ENCODE measurements at places on chromosomes 3 and 15.

GRCh38 chr3:152719264-152719663 is 115.7 kb upstream of the P2RY1 start:
- DNase-seq, result peak; percentile 58

- DNase-seq, result peak; percentile 30
Observed at GRCh38 chr3:53795789-53796560, 50.2 kb downstream of the CHDH start.

DNA sequence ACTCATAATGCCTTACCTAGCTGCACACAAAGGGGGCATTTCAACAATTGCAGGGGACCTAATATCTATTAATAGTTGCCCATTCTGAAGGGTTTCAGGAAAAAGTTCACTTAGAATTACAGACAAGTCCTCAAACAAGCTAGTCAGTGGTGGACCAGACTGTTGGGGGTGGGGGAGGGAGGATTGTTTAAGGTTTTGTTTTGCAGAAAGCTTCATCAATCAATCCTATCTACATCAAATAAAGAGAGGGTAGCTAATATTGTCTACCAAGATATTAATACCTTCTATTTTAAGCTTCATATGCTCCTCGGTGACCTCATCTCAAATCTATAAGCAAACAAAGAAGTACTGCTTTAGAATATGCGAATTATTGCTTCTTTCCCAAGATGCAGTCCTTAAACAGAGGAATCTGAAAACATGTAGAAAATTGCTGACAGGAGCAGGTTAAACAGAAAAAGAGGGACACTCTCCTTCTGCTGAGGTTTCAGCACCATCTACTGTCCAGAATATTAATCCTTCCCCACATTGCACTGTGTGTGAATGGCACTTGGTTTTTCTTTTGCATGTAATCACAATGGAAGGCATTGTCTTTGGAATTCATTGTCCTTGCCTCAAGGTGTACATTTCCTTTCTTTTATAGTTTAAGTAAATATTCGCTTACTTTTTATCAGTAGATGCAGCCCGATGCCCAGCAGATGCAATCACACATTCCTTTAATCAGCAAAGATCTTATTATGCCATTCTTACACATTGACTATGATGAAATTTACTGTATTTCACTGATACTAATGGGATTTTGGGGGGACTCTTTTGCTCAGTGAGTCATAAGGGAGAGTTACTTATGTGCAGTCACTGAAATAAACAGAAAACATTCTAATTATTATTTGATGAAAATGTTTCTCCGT is 94.7 kb downstream of the IL5RA start:
- DNase-seq, result peak; percentile 74

- peak; percentile 90 for DNase-seq
Observed at GRCh38 chr15:35557544-35557943, 11.6 kb upstream of the DPH6 start.

GRCh38 chr3:185318141-185318540 is 44.8 kb upstream of the MAP3K13 start:
- peak; percentile 5 for DNase-seq

DNA sequence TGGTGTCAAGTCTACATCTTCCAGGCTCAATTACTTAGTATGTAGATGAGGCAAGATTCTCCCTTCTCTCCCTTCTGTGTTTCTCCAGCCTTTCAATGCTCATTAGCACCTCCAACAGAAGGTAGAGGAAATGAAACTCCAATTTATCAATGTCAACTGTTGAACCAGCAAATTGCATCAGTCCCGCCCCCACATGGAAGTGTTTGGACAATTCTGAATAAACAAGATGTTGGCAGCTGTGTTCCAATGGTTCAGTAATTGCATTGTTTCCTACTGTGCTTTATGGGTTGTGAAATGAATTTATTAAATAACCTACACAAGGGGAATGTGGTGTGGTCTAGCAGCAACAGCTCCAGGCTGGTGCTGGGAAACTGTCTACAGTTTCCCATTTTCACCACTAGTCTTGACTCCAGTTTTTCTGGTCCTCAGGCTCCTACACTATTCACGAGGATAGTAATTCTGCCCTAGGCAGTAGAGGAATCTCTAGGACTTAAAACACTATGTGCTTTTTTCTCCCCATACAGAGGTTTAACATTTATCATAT is 91.9 kb downstream of the MB21D2 start:
- DNase-seq, result peak; percentile 41

- no peak for DNase-seq
Observed at GRCh38 chr3:110568246-110568645, 503.4 kb upstream of the NECTIN3 start.

GRCh38 chr15:80659375-80659774 is 35.7 kb upstream of the ABHD17C start:
- DNase-seq, result no peak

- DNase-seq, result no peak
Observed at GRCh38 chr3:145190138-145190537, 970.8 kb downstream of the PLOD2 start.

DNA sequence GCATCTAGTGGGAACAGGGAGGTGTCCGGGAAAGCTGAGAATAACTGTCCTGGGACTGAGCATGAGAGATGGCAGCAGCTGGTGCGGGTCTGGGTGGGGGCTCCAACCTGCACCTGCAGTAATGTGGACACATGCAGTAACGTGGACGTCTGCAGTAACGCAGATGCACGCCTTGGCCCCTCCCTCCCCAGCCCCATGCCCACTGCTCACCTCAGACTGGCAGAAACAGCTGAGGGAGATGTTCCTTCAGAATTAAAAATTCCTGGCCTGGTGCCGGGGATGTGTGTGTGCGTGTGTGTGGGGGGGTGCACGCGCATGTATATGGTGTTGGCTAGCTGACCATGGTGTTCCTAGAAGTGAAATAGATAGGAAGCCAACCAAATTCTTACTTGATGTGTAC is 86.7 kb upstream of the OXTR start:
- DNase-seq, result no peak

DNA sequence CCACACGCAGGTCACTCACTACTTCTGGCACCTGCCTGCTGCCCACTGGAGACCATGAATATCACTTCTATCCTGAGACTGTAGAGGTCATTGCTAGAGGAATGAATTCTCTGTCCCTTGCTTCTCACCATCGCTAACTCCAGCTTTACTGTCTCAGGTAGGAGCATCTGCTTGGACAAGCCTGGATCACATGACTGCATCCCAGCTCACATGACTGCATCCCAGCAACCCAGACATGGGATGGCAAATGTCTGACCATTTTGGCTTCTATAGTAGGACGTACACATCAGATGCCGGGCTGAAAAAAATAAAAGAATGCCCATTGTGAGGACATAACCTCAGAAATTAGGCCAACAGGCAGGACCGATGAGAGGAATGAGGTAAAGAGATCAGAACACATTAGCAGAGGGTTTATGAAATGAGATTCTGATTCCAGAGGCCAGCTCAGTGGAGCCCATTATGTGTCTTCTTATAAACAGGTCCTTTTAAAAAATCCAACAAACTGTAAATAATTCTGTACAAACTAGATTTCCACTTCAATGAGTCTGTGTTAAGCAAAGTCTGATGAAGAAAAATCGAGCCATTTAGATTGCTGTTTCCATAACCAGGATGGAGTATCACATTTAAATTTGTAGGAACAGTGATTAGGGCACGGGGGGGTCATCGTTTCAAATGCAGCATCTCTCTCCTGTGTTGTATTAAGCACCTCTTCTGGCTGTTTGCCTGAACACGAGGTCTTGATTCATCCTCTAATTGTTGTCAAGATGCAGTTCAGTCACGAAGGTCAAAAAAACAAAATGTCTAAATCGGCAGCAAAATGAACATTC is 126.7 kb downstream of the MTHFS start:
- DNase-seq, result no peak

DNA sequence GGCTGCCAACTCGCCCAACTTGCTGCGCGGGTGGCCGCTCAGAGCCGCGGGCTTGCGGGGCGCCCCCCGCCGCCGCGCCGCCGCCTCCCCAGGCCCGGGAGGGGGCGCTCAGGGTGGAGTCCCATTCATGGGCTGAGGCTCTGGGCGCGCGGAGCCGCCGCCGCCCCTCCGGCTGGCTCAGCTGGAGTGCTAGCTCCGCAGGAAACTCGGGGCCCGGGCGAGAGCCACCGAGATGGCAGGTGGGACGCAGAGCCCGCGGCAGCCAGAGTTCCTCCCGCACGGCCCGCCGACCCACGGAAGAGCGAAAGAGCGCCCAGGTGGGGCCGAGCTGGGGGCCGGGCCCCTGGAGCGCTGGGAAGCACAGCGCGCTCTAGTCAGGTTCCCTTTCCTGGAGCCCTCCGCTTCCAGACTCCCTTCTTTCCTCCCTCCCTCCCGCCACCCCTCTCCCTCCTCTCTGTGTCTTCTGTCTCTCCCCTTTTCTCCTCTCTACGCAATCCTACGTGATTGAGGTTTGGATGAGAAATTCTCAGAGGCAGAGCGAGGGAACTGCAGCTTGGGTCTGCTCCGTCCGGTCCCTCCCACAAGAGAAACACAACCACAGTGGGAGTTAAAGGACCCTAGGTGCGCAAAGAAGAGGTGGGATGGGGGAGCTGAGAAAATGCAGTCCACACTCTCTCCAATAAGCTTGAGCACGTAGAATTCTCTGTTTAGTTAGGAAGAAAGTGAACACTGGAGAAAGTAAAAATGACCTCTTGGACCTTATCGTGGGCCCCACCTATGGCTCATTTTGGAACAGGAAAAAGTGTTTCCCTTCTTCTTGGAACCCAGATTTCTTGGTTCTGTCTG is 317.3 kb downstream of the FGF12 start:
- no peak for DNase-seq

- DNase-seq, result no peak
Observed at GRCh38 chr15:80618685-80619400, 76.3 kb upstream of the ABHD17C start.

GRCh38 chr15:29438703-29439055 is 169.1 kb upstream of the NSMCE3 start:
- DNase-seq, result no peak

GRCh38 chr15:99704444-99704838 is 28.8 kb downstream of the LYSMD4 start:
- DNase-seq, result peak; percentile 94

DNA sequence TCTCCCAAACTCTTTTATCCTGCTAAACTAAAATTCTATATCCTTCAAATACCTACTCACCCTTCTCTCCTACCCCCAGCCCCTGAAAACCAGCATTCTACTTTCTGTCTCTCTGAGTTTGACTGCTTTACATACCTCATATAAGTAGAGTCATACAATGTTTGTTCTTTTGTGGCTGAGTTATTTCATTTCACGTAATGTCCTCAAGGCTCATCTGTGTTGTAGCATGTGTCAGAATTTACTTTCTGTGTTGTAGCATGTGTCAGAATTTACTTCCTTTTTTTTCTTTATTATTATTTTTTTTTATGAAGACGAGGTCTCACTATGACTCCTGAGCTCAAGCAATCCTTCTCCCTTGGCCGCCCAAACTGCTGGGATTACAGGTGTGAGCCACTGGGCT is 20.1 kb downstream of the IFT122 start:
- peak; percentile 27 for DNase-seq

DNA sequence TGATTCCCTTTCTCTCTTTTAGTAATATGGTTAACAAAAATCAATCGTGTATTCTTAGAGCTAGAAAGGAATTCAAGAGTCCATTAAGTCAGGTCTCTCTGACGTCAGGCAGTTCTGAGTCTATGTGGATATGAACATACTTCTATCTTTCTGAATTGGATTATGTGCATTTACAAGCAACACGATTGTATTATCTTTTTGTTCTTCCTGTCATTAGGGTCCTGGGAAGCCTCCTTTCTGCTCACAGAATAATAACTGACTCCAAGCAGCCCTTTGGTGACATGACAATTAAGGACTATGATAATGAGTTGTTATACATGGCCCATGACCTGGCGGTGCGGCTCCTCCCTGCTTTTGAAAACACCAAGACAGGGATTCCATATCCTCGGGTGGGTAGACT is 14.0 kb downstream of the EDEM1 start:
- no peak for DNase-seq

DNA sequence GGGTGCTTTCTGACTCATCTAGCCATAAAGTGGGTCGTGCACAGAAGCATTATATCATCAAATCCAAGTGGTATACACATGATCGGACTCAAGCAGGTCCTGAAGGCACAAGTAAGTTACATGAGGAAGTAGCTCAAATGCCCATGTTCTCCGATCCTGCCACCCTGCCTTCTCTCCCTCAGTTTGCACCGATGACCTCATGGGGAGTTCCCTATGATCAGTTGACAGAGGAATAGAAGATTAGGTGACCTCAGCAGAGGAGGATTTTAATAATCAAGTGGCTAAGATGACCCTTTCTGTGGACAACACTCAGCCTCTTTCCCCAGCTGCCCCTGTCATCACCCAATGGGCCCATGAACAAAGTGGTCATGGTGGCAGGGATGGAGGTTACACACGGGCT is 149.5 kb downstream of the TBC1D5 start:
- DNase-seq, result no peak

- DNase-seq, result no peak
Observed at GRCh38 chr3:71488882-71489281, 94.6 kb downstream of the FOXP1 start.

- no peak for DNase-seq
Observed at GRCh38 chr3:191328383-191328961, 722 bp upstream of the CCDC50 start.

DNA sequence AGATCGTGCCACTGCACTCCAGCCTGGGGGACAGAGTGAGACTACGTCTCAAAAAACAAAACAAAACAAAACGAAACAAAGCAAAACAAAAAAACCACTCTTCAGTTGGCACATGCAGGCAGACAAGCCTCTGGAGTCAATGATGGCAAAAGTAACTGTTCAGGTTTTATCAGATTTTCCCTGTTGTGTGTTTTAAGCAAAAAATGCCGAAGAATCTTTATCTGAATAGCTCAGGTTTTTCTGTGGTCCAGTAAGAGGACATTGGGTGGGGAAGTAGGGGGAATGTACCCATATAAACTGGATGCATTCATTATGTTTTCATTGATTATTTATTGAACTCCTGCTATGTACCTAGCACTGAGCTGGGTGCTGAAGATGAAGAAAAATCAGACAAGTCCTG is 20.8 kb upstream of the BCL2A1 start:
- DNase-seq, result peak; percentile 10

GRCh38 chr3:41418961-41419691 is 219.8 kb downstream of the CTNNB1 start:
- peak; percentile 56 for DNase-seq

DNA sequence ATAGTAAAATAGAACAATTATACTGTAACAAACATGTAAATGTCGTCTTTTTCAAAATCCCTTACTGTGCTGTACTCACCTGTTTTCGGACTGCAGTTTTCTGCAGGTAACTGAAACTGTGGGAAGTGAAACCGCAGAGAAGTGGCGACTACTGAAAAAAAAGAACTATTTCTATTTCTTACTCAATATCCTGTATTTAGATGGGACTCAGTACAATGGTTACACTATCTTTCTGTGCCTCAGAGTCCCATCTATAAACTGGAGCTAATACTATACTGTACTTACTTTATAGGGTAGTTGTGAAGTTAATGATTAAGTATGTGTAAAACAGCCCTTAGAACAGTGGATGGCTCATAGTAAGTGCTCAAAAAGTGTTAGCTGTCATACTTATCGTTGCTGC is 14.3 kb upstream of the P2RY12 start:
- DNase-seq, result no peak

- DNase-seq, result no peak
Observed at GRCh38 chr15:36152936-36153335, 426.5 kb upstream of the CDIN1 start.

GRCh38 chr3:194150252-194150934 is 14.4 kb downstream of the HES1 start:
- DNase-seq, result no peak

- no peak for DNase-seq
Observed at GRCh38 chr15:67156834-67157233, 91.4 kb downstream of the SMAD3 start.

Data from OCI-M1 (cell line).